Stimulated activated CD8-positive, alpha-beta memory T cell treated with anti-CD3 and anti-CD28 coated beads, Interleukin-7, amount 100 ng/mL, for 1 hour (primary cell): ENCODE measurements at places on chromosomes 16 and 17.

DNA sequence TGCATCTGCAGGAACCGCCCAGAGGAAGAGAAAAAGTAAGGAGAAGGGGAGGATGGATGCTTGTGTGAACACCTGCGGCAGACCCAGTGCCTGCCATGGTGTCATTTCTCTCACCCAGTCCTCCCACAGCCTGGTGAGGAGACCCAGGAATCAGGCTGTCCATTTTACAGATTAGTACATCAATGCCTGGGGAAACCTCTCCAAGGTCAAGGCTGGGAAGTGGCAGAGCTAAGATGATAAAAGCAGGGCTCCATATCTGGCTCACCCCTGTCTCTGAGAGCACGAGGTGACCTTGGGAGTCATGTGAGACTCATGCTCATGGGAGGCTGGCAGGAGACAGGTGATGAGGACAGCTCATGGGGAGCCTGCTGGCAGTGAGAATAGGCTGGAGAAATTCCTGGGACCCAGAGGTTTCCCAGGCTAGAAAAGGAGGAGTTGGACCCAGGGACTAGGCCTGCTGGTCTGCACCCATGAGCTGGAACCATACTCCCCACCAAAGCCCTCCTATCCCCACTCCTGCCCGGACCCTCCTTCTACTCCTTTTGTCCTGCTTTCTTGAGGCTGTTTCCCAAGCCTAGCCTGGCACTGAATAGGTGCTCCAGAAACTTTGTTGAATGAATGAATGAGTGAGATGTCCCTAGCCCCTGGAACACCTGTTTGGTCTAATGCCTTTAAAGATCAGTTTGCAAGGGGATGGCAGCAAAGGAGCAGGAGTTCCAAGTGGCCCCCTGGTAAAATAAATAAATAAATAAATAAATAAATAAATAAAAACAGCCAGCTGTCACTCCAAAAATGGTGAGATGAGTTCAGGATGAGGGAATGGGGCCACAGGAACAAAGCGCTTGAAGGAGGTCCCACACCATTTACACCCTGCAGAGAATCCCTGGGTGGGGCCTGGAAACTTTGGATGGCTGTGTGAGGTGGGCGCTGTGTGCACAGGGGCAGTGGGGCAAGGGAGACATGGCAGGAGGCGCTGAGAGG lies 1.6 kb downstream of the ZNF629 start:
- DNase-seq: no peak

GRCh38 chr17:49928837-49929475 lies 40.0 kb upstream of the DLX4 start:
- DNase-seq: no peak

DNA sequence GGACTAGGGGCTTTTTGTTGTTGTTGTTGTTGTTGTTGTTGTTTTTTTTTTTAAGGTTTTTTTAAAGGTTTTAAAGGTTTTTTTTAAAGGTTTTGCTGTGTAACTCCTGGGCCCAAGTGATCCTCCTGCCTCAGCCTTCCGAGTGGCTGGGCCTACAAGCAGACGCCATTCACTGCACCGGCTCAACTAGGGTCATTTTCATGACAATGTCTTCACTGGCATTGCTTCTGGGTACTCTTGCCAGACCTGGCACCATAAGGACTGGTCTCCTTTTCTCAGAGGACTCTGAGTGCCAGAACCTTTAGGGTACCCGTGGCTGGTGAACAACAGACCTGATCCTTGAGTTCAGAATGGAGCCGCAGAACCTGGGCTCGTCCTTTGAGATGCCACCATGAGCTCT lies 20.4 kb downstream of the POLR3E start:
- no peak for DNase-seq

GRCh38 chr17:56319531-56319930 lies 166.3 kb downstream of the ANKFN1 start:
- no peak for DNase-seq

DNA sequence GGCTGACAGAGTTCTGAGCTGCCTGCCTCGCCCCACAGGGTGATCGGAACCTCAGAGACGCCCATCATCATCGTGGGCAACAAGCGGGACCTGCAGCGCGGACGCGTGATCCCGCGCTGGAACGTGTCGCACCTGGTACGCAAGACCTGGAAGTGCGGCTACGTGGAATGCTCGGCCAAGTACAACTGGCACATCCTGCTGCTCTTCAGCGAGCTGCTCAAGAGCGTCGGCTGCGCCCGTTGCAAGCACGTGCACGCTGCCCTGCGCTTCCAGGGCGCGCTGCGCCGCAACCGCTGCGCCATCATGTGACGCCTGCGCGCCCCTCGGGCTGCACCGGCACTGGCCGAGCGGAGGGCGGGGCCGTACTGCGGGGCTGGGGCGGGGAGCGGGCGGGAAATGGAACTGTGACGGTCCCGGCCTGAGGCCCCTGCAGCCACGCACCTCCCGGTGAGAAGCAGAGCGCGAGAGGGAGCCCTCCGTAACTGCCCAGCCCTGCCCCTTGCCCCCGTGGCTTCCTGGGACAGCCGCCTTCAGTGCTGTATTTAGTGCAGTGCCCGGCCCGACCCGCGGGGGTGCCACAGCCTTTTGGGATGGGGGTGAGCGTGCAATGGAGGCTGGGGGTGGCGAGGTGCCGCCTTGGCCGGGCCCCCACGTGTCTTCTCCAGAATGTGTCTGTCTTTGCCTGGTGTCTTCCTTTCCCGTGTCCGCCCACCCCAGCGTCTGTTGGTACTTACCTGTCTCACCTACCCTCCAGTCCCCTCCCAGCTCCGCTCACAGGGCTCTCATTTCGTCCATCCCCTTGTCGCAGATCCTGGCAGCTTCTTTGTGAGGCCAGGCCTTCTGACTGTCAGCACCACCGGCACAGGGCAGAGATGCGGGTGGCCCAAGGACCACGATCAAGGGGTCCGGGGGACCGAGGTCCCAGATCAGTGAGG lies 9.8 kb downstream of the RASL10B start:
- no peak for DNase-seq
